ENCODE measurements at places on chromosomes 6 and 20.

DNA sequence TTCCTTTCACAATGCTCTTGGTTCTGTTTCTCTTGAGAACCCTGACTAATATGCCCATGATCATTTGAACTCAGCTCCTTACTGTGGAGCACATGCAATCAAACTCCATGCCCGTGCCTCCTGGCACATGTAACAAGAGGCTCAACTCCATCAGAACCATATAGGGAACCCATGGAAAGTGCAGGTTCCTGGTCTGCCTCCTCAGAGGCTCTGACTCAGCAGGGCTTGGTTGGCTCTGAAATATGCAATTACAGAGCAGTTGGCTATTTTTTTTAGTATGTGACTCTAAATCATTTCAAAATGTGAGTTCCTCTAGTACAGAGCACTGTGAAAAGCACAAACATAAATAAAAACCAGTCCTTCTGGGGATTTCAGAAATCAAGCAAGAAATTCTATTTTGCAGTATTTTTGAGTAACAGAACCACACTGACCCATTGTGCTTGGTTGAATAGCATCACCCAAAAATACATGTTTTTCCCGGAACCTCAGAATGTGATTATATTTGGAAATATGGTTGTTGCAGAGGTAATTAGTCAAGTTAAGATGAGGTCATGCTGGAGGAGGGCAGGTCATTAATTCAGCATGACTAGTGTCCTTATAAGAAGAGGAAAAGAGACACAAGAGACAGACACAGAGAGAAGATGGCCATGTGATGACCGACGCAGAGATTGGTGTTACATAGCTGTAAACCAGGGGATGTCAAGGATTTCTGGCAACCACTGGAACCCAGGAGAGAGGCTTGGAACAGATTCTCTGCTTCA is 13.2 kb upstream of the MAP3K4 start:
- DNase-seq: no peak

DNA sequence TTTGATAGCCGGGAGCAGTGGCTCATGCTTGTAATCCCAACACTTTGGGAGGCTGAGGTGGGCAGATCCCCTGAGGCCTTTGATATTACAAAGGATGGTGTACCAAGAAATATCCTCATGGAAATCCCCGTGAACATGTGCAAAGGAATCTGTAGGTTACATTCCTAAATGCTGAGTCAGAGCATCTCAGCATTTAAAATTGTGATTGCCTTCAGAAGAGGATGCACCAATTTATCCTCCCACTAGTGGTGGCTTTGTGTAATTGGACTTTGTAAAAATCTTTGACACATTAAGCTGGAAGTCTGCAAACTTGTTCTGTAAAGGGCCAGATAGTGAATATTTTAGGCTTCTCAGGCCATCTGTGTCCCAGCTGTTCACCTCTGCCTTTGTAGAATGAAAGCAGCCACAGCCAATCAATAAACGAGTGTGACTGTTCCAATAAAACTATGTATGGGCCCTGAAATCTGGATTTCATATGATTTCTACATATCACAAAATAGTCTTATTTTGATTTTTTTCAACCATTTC is 11.8 kb downstream of the TMEM14B start:
- DNase-seq: no peak

DNA sequence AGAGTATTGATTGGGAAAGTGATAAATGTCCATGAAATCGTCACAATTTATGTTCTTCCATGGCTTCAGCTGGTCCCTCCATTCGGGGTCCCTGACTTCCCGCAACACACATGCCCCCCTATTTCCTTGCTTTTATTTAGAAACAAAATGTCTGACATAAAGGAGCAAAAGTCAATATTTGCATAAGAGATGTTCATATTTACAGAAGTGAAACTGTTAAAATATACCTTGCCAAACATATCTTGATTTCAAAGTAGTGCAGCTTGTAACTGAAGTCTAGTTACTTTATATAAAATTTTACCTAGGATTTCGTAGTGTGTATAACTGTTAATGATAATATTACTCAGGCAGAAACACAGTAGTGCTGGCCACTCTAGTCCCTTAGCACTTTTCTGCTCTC is 548.9 kb upstream of the ADGRB3 start:
- no peak for DNase-seq

GRCh38 chr6:25987845-25988244 is 25.2 kb downstream of the TRIM38 start:
- DNase-seq: no peak

DNA sequence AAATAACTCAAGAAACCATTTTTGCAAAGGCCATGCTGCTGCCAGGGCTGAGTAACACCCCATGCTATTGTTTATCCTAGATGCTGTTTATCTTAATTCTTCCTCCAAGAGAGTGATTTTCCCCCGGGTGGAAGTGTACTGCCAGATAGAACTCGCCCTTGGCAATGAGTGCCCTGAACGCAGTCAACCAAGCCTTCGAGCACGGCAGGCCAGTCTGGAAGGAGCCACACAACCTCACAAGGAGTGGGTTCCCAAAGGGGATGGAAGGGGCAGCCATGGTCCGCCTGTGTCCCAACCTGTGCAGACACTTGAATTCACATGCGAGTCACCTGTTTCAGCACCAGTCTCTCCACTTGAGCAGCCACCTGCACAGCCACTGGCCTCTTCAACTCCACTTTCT is 31.9 kb downstream of the PNPLA1 start:
- DNase-seq: no peak

- DNase-seq: no peak
These were observed 298.8 kb downstream of the FOXA2 start for GRCh38 chr20:22285555-22285954.

- DNase-seq: no peak
These were observed 11.8 kb downstream of the FAM110A start for GRCh38 chr20:845226-845868.

DNA sequence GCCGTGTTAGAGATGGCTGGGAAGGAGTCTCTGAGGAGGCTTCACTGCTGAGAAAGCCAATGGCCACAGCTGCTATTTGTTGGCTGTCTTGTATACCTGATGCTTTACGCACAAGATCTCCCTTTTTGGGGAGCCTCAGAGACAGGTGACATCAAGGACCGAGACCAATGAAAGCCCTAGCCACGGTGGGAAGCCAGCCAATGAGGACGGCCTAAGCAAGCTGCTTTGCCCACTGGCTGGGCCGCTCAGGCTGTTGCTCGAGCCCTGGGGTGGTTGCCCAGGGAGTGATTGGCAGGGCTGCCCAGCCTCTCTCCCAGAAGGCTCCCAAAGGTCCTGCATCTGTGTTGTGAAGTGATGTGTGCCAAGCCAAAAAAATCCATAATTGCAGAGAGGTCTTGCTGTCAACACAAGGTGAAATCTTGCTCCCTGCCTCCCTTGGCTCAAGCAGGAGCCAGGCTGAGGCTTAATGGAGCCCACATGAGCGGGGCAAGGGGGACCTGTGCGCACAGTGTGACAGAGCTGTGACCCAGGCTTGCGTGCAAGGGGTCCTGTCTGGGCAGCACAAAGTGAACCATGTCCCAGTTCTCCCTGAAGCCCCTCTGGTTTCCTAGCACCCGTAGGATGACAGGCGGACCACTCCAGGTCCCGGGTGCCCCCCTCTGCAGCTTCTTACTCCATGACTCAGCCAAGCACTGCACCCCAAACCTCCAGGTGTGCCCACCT is 4.3 kb downstream of the MMP24OS start:
- DNase-seq: no peak

All from activated CD4-positive, alpha-beta T cell treated with anti-CD3 and anti-CD28 coated beads for 48 hours (primary cell).